ENCODE measurements at places on chromosomes 2 and 18.

DNA sequence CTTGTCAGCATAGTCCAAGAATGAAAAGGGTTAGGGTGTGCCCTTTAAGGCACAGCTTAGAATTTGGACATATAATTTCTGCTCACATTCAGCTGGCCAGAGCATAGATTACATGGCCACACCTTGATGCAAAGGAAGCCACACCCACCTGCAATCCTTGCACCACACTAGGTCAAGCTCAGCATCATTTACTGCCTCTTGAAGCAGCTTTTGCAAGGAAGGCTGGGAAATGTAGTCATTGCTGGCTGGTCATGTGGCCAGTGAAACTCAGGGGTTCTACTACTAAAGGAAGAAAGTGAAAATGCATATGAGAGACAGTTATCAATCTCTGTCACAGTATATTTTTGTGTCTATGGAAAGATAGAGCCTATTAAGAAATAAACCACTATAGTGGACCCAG lies 159.3 kb downstream of the GFPT1 start:
- no peak for DNase-seq

DNA sequence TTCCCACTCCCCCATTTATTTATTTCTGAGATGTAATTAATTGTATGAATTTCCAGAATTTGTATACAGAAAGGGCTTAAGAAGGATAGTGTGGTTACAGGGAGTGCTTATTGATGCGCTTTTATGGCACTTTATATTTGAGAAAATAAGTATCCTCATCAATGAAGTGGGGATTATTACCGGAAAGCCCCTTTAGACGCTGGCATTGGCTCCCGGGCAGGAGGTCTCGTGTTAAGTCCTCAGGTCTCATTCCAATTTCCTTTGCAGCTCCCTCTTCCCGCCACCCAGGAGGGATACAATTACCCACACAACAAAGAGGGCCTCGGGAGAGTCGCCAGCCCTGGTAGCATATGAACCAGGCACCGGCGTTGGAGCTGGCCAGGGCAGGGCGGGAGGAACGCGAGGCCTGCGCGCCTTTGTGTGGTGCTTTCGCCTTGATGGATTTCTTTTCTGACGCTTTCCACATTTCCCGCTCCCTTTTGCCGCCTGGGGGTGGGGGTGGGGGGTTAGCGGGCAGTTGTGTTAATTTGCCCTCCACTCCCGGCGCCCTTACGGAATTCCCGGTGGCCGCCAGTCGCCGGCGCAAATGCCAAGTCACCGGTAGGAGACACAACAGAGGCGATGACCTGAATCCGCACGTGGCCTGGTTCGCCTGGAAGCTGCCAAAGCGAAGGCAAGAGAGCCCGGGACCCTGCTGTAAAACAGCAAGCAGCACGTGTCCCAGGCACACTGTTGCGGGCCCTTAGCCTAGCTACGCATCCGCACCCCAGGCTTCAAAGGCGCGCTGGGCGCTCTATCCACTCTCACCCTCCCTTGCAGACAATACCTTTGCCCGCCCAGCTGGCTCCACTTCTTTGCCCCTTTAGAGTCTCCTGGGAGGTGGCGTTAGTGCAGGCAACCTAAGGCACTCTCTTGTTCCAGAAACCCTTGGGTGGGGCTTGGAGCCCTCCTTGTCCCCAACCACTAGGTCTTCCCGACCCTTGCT lies 3.3 kb downstream of the GAD1 start:
- DNase-seq: no peak

- DNase-seq: no peak
Measured at GRCh38 chr2:104749856-104750460, 104.0 kb upstream of the POU3F3 start.

DNA sequence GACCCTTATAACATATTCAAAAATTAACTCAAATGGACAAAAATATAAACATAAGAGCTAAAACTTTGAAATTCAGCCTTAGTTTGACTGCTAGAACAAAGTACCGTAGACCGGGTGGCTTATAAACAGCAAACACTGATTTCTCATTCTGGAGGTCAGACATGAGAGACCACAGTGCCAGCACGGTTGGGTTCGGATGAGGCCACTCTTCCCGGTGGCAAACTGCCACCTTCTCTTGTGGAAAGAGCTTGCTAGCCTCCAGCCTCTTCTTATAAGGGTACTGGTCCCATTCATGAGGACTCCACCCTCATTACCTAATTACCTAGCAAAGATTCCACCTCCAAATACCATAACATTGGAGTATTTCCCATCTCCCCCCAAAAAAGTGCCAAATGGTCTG lies 91.3 kb downstream of the FAM210A start:
- no peak for DNase-seq

- no peak for DNase-seq
Measured at GRCh38 chr18:10210057-10210633, 244.3 kb upstream of the APCDD1 start.

- peak; percentile 62 for DNase-seq
Measured at GRCh38 chr2:209496586-209496982, 72.7 kb downstream of the MAP2 start.

- no peak for DNase-seq
Measured at GRCh38 chr2:43214253-43214652, 12.2 kb downstream of the ZFP36L2 start.

GRCh38 chr18:77366067-77366719 lies 116.5 kb downstream of the GALR1 start:
- no peak for DNase-seq

- DNase-seq: no peak
Measured at GRCh38 chr2:187943772-187944369, 347.8 kb upstream of the GULP1 start.

DNA sequence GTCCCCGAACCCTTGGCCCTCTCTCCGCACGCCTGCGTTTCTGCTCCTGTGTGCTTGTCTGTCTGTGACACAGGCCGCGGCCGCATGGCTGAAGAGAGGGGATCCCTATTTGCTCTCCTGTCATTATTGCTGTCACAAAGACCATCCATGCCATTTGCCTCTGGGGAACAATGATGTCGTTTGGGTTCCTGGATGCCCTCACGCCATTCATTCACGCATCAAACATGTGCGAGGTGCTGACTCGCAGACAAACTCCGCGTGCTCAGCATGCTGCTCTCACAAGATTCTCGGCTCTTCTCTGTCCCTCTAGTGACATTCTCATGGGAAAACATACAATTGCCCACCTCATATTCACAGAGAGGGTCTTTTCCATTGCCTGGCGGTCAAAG lies 67.8 kb downstream of the ASB1 start:
- no peak for DNase-seq

DNA sequence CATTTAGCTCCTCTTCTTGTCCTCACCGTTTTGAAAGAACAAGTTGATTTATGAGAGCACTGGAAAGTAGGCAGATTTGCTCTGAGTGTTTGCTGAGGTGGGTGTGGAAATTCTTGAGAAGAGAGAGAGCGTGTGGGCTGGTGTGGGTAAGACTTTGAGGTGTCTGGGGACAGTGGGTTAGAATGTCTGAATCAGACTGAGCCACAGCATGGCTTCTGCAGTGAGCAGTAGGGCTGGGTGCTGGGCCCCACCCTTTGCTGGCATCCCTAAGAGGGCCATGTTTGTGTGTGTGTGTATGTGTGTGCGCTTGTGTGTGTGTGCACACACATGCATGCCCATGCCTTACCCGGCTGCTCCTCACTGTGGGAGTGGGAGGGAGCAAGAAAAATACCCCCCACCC lies 63.7 kb downstream of the COPS8 start:
- DNase-seq: peak; percentile 28

- peak; percentile 60 for DNase-seq
Measured at GRCh38 chr2:203341741-203342310, 13.6 kb downstream of the ABI2 start.

DNA sequence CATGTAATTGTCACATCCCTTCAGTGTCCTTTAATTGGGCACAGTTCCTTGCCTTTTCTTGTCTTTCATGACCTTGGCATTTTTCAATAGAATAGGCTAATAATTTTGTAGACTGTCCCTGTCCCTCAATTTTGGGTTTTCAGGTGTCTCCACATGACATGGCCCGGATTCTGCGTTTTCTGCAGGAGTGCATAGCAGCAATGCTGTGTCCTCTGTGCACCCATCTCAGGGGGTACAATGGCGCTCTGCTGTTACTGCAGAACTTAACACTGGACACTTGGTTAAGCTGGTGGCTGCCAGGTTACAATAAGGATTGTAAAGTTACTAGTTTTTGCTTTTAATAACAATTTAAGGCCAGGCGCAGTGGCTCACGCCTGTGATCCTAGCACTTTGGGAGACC lies 51.3 kb downstream of the INPP5D start:
- no peak for DNase-seq

DNA sequence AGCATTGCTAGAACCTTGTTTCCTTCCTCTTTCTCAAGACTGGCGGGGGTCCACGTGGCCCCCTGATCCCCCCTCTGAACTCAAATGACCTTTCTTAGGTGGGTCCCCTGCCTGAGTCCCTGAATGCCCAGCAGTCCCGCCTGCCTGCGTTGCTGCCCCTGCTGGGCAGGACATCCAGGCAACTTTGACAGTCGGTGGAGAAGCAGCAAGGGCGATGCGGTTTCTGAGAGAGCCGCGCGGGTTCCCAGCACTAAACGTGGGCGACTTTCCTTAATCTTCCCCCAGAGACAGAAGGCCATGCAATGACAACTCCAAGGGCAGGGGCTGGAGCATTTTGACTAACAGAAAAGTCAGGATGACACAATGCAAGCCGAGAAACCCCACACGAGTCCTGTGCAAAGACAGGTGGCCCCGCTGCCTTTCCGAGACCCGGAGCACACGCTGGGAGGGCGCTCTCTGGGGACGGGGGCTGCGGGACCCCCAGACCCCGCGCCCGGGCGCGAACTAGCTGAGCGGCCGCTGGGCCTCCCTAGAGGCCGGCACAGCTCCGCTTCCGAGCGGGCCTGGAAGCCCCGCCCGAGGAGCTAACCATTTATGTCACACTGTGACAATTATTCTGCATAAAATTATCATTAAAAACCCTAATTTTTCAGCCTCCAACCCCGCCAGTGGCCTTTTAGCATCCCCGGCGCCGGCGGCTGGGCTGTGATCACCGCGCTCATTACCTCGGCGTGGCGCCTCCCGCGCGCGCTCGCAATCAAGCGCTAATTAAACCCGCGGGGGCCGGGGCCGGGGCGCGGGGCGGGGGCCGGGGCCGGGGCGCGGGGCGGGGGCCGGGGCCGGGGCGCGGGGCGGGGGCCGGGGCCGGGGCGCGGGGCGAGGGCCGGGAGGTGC lies 27.4 kb downstream of the ASB18 start:
- DNase-seq: no peak

GRCh38 chr2:237900891-237901831 lies 41.7 kb downstream of the RAMP1 start:
- DNase-seq: no peak

DNA sequence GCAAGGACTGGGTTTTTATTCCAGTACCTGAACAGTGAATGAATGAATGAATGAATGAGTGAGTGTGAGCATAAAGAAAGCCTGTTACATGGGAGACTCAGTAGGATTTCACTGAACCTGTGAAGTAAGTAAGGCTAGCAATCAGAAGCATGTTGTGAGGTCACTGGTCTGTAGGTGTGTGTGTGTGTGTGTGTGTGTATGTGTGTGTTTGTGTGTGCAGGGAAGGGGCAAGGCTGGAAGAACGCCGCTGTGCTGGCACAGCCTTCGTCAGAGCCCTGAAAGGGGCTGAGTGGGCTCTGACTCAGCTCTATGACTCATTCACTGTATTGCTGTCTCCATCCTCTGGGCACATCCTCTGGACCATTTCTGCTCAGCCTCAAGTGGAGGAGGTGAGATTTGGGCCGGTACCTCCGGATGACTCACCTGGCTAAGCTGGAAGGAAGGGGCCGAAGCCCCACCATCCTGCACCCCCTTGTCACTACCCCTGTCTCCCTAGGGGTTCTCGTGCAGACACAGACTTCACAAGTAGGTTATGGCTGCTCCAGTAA lies 51.4 kb upstream of the MRPL33 start:
- DNase-seq: peak; percentile 93

GRCh38 chr2:112916145-112916571 lies 5.2 kb downstream of the IL37 start:
- no peak for DNase-seq

GRCh38 chr2:25829377-25829704 lies 48.9 kb downstream of the ASXL2 start:
- DNase-seq: peak; percentile 27

- DNase-seq: no peak
Measured at GRCh38 chr18:76392349-76392748, 102.7 kb downstream of the ZNF516 start.

GRCh38 chr2:207902821-207903220 lies 122.5 kb downstream of the PLEKHM3 start:
- DNase-seq: peak; percentile 11

- no peak for DNase-seq
Measured at GRCh38 chr2:233062451-233062850, 2.3 kb downstream of the INPP5D start.

GRCh38 chr2:10864251-10864650 lies 47.5 kb upstream of the KCNF1 start:
- no peak for DNase-seq

DNA sequence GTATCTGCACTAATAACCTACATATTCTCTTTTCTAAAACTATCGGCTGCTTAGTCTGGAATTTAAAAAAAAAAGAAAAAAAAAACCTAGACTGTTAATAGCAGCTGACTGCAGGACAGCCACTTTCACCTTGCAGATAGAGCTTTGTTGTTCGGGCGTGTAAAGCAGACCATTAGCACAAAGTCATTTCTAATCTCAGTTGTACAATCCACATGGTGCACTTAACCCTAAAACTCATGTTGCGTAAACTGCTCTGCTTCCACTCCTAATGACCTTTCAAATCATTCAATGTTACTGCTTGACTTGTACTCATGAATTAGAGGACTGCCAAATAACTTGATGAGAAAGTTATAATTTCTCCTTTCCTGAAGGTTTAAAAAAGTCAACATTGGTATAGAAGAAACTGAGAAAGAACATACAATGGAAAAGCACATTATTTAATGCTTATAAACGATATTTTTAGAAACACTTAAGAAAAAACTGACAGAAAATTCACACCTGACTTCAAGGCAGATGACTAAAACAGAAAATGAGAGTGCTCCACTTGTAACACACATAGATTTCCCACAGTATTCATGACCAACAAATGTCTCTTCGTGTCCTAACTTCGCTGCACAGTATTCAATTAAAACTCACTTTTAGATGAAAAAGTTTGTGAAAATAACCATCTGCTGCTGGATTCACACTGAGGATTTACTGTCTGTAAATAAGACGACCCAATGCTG lies 2.6 kb downstream of the CDH2 start:
- DNase-seq: no peak

- DNase-seq: peak; percentile 78
Measured at GRCh38 chr2:47354013-47354847, 48.7 kb upstream of the MSH2 start.

GRCh38 chr2:893311-893710 lies 57.3 kb upstream of the SNTG2 start:
- no peak for DNase-seq
